Endothelial cell (in vitro differentiated cells): ENCODE measurements at places on chromosomes 6 and 20.

DNA sequence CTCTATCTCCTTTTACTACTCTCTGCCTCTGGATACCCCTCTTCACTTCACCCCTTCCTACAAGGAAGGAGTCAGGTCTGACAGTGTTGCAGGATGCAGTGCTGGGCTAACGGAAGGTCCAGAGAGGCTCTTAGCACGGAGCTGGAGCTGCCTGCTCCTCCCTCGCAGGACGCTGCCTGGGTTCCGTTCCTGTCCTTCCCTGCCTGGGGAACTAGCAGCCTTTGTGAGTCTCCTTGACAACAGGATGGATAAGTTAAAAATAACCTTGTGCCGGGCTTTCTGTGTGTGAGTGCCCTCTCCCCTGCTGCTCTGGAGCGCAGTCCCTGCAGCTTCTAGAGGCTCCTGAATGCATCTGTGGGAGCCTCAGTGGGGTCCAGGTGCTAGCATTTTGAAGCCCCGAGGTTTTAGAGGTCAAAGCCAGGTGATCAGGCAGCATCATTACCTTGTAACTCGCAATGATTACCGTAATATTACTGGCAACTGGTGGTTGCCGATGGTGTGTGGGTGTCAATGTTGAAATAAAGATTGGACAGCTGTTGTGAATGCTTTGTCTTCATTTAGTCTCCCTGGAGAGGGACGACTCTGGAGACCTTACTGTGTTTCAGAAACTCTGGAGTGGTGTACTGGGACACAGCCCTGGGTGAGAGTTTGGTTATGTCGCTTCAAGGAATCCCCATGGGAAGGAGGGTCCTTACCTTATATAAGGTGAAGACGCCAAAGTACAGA lies 44.4 kb downstream of the CDS2 start:
- DNase-seq: peak; percentile 71

DNA sequence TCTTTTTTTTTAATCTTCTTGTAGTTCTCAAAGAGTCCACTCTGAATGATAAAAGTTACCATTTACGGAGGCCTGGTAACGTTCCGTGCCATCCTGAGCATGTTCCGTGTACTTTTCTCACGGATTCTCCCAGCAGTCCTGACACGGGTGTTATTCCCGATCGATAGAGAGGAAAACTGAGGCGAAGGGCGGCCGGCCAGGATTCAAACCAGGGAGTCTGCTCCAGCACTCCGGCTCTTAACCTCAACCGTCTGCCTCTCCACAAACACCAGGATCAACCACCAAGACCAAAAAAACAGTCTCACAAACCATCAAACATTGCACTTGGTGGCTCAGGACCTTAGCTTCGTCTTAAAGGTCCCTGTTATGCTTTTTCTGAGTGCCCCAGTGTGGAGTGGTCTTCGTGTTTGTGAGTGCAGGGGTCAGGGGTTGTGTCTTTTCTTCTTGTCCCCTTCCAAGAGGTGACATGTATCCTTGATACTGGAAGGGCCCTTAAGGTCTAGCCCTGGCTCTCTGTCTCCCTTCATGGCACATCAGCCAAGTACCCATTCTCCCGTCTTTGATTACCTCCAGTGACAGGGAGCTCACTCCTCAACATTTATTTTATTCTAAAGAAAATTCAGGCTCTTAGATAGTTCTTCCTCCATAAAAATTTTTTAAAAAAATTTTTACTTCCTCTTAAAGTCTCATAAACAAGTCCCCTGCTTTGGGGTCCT lies 35.1 kb downstream of the SRC start:
- DNase-seq: no peak

- no peak for DNase-seq
Observed at GRCh38 chr6:25366903-25367545, 87.8 kb downstream of the CARMIL1 start.

DNA sequence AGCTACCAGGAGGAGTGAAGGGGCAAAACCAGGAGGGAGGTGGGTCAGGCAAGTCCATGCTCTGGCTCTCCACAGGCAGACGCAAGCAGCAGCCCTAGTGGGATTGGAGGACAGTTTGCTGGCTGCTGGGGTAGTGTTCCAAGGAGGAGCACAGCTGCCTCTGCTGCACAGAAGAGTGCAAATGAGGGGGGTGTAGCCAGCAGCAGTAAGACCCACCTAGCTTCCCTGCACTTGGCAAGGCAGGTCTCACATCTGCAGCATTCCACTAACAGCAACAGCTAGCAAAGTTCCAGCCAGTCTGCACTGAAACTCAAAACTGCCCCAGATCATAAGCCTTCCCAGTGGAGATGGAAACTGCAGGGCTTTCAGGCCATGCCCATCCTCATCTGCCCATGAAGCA lies 405.0 kb downstream of the UTRN start:
- no peak for DNase-seq

- DNase-seq: no peak
Observed at GRCh38 chr6:26022737-26023136, 60.1 kb downstream of the TRIM38 start.

GRCh38 chr6:75285283-75285639 lies 669 bp upstream of the TMEM30A start:
- no peak for DNase-seq

- DNase-seq: no peak
Observed at GRCh38 chr6:25315194-25316177, 36.3 kb downstream of the CARMIL1 start.

GRCh38 chr6:13892017-13892645 lies 32.6 kb upstream of the RNF182 start:
- DNase-seq: no peak

- no peak for DNase-seq
Observed at GRCh38 chr6:14165091-14165490, 47.5 kb downstream of the CD83 start.

GRCh38 chr6:57250348-57250747 lies 28.2 kb upstream of the RAB23 start:
- DNase-seq: no peak

DNA sequence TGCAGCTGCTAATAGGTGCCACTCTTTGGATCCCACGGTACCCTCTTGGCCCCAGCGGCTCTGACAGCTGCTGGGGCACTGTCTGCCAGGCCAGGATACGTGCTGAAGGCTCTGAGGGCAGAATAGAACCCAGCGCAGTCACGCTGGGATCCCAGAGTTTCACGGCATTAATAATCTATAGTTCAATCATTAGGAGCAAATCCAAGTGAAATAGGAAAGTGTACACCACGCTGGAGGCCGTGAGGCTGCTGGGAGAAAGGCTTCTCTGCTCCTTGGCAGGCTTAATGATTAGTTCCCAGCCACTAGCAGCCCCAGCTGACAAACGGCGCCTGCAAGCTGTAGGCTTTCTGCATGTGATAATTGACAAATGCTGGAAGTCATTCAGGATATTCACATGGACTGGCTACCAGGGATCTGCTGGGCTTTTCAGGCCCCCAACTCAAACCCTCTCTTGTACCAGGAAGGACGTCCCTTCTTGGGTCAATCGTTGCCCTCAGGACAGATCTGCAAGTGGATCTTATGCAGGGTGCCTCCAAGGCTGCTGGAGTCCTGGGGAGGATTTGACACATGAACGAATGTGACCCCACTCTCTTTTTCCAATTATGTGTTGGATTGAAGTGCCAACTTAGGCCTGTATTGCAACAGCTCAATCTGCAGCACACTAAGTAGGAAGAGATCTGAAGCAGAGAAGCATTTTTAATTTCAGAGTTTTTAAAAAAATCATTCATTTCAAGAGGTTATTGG lies 50.1 kb upstream of the INSM1 start:
- no peak for DNase-seq

- no peak for DNase-seq
Observed at GRCh38 chr20:38203337-38203980, 38.4 kb upstream of the TGM2 start.

DNA sequence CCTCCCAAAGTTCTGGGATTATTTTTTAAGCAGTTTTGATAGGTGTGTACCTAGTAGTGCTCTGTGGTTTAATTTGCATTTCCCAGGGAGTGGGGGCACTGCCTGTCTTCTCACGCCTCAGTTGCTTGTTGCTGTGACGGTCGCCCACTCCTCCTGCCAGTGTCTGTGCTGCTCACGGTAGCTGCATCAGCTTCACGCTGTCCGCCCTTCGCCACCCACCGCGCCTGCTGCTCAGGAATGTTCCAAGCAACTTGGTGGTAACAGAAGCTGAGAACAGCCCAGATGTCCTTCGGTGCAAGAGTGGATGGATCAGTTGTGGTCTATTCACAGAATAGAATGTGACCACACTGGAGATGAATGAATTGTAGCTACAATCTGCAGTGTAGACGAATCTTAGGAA lies 22.9 kb downstream of the DNAJC5 start:
- DNase-seq: no peak

GRCh38 chr6:34195726-34196115 lies 41.0 kb upstream of the HMGA1 start:
- no peak for DNase-seq

- DNase-seq: no peak
Observed at GRCh38 chr20:63639093-63639975, 12.4 kb upstream of the GMEB2 start.
